Fibroblast of mammary gland (primary cell): ENCODE measurements at places on chromosomes 5 and 9.

DNA sequence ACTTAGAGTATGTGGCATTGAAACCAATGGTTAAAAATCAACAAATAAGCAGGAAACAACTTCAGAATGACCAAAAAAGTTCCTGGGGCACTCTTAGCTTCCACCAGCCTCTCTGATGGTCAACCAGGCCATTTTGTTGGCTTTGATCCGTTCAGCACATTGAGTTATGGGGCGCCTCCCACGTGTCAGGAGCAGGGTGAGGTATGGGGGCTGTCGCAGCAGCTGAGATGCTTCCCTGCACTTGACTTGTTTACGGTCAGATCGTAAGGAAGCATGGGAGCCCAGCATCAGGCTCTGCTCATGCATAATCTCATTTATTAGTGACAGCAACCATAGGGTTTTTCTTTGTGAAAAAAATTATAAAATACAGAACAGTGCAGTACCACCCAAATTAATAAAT is 16.7 kb downstream of the SYK start:
- DNase-seq = no peak

DNA sequence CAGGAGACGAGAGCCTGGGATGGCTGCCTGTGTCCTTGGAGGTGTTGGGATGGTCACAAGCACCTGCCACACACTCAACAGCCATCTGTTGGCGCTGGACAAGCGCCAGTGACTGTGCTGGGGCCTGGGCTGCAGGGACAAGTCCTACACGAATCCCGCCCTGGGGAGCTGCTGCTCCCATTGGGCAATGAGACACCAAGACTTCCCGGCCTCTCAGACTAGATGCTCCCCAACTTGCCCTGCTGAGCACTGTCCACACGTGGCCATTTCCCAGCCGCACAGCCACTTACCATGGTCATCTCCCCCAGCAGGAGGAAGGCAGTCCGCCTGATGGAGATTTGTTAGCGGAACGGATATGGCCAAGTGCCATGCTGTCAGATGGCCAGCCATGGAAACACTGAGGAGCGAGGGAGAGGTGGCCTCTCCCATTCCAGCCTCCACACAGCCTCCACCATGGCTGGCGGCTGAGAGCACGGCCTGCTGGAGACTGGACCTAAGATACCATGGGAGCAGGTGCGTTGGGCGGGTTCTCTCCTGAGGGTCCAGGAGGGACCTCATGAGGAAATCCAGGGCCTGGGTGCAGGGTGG is 43.9 kb downstream of the PRRT1B start:
- no peak for DNase-seq

DNA sequence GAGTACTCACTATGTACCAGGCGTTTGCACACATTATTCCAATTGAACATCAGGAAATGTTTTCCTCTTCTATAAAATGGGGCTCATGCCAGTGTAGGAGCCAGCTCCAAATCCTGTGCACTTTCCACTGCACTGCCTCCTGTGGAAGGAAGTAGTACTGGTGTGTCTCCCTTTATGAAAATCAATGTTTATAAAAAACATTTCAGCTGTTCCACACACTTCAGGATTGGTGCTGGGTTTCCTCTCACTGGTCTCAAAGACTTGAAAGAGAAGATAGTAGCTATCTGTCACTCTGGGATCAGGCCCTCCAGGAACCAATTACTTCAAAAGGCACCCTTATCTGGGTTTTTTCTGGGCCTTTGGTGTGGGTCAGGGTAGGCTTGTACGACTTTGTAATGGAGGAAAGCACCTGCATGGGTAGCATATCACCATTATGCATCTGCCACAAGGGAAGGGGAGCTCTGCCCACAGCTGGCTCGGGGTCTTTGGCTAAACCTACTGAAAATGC is 32.5 kb downstream of the RAB14 start:
- peak; percentile 34 for DNase-seq

- no peak for DNase-seq
These were observed 452.3 kb downstream of the MTRR start for GRCh38 chr5:8321272-8321671.

- peak; percentile 43 for DNase-seq
These were observed 34.3 kb downstream of the SLC44A1 start for GRCh38 chr9:105278751-105279150.

DNA sequence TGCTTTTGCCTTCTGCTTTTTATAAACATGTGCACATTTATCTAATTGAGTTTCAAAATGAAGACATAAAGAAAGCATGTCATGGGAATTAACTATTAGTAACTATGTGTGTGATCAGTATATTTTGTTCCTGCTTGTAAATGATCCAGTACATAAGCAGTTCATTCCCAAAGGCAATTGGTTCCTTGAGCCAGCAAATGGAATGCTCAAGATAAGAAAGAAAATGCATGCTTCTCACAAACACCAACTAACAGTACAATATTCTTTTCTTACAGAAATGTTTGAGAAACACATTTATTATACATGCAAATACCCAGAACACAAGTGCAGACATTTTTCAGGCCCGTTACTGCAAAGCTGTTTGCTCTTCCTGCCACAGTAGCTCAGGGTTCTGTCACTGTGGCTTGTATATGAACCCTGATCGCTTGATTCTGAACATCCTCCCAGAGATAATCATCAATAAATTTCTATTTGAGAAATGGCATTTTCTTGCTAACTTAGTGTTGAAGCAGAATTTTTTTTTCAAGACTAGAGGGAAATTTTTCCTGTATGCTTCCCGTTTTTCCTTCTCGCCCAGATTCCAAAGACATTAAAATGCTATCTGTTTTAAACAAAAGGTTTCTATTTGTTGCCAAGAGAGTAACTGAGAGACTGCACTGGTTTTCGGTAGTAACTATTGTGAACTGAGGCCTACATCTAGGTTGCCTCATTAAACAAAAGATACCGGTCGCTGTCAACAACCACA is 1.9 kb downstream of the GNAQ start:
- peak; percentile 18 for DNase-seq

GRCh38 chr9:111483439-111483857 is 735 bp downstream of the ECPAS start:
- DNase-seq = peak; percentile 20

- peak; percentile 98 for DNase-seq
These were observed 36.0 kb downstream of the PCDHGC5 start for GRCh38 chr5:141524604-141525597.

- DNase-seq = no peak
These were observed 70.8 kb downstream of the FAT2 start for GRCh38 chr5:151520294-151520693.

- DNase-seq = no peak
These were observed 107.1 kb downstream of the SEMA5A start for GRCh38 chr5:9438596-9439354.

DNA sequence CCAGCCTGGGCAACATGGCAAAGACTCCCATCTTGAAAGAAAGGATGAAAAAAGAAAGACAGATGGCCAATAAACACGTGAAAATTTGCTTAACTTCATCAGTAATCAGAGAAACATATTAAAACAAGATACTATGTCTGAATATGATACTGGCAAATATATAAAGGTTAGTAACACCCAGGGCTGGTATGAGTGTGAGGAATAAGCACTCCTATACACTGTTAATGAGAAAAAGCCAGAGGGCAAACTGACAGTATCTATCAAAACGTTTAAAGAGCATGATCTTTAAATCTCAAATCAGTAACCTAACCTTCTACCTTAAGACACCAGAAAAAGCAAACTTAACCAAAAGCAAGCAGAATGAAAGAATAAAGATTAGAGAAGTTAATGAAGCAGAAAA is 14.1 kb downstream of the B4GALT1 start:
- DNase-seq = no peak

GRCh38 chr5:175848676-175849075 is 22.7 kb upstream of the CPLX2 start:
- DNase-seq = no peak

GRCh38 chr5:35919191-35919590 is 19.2 kb downstream of the CAPSL start:
- DNase-seq = peak; percentile 82

DNA sequence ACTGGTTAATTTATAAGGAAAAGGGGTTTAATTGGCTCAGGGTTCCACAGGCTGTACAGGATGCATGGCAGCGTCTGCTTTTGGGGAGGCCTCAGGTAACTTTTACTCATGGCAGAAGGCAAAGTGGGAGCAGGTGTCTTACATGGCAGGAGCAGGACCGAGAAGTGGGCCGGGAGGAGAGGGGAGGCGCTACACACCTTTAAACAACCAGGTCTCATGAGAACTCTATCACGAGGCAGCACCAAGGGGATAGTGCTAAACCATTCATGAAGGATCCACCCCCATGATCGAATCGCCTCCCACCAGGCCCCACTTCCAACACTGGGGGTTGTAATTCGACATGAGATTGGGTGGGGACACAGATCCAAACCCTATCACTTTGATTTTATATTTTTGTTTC is 21.7 kb downstream of the TMEM171 start:
- no peak for DNase-seq

- no peak for DNase-seq
These were observed 79.4 kb downstream of the GAS1 start for GRCh38 chr9:86867804-86868313.

DNA sequence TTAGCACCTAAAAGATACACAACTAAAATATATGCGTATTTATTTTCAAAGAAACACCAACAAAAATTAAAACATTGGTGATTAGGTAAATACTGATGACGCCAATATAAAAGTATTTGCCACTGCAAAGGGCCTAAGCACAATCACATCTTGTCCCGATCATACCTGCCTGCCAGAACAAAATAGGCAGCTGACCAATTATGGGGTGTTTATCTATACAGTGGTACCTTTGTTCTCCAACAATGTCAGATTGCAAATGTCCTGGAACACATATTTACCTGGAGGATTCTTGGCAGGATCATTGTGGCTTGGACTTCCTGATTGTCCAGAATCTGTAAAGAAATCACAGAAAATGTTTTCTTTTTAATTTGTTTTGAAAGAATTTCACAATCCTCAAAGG is 134.5 kb downstream of the NFIB start:
- DNase-seq = no peak

- no peak for DNase-seq
These were observed 135.3 kb downstream of the ROR2 start for GRCh38 chr9:91814753-91815152.

DNA sequence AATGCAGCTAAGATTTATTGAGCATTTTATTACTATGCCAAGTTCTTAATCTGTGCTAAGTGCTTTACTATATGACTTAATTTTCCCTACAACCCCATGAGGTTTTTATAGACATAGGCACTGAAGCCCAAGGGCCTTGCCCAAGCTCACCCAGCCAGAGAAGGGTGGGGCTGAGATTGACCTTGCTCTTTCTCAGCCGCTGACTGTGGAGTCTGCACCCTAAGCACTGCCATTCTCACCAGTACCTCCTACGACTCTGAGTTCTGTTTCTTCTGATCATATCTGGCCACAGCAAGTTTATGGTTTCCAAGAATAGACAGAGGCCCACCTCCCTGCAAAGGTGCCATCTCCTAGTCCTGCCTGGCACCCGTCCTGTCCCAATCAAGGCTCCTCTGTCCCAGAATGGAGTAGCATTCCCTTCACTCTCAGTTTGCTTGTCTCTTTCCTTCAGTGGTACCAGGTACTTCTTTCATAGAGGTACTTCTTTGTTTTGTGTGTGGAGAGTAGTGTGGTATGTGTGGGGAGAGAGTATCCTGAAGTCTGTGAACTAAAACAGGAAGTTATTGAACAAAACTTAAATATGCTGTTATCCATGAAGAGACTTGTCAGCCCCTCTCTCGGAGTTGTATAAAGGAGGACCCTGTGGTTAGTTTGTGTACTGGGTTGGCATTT is 42.6 kb downstream of the CSF1R start:
- no peak for DNase-seq

GRCh38 chr5:74469234-74469994 is 171.1 kb downstream of the ENC1 start:
- no peak for DNase-seq

- no peak for DNase-seq
These were observed 20.7 kb upstream of the LPCAT1 start for GRCh38 chr5:1544294-1544961.

GRCh38 chr5:40909723-40910122 is 426 bp downstream of the C7 start:
- DNase-seq = no peak

DNA sequence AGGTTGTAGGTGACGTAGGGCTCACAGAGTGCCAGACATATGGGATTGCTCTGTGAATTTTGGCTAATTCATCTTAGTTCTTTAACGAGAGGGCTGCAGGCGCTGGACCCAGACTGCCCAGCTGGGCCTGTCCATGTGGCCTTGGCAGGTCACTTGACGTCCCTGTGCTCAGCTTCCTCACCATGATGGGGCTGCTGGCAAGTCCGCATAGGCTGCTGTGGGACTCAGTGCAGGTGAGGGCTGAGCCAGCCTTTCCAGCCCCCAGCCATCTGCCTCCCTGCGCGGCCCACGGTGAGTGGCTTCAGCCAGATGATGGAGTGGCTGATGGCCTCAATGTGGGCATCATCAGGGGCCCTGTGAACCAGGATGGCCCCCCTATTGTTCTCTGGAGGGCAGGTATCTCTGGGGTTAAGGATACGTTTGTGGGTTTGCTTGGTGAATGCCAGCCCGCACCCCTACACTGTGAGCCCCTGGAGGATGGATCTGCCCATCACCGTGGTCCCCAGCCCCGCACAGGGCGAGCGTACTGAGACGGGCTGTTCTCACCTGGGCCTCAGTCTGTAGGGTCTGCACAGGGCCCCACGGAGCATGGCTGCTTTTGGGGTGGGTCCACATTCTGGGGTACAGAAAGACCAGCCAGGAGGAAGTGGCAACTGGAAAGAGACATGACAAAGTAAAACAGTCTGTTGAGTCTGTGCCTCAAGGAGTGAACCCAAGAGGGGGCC is 3.7 kb downstream of the CARD19 start:
- no peak for DNase-seq

- DNase-seq = no peak
These were observed 563.9 kb upstream of the SEMA6A start for GRCh38 chr5:117138523-117138922.

DNA sequence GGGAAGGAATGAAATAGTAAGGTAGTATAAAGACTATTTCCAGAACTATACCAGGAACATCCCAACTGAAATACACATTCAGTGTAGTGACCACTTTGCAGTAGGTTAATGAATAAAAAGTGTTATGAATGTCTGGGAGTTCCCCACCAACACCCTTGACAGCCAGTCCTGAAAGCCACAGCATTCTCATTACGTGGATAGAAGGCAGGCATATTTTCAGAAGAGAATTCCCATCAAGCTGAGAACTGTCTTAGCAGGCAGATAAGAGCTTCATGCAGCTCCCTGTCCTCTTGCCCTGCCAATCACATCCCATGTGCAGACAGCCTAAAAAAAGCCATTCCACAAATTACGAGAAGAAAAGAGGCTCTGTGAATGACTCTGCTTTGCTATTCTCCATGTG is 695.0 kb downstream of the DTWD2 start:
- no peak for DNase-seq
